ENCODE measurements at places on chromosomes 16 and 17. TPM values are rescaled to one million over a fixed set of nuclear protein-coding genes. Genes with fewer than 3 reads are reported as not detected.

TBC1D3I gene
- total RNA-seq, result 2.8 TPM

ZNF597 gene
- total RNA-seq, result 11.0 TPM

KRTAP17-1 gene
- not detected for total RNA-seq

FOXL1 gene
- 5.9 TPM for total RNA-seq

SLFN12L gene
- 1.4 TPM for total RNA-seq

EFNB3 gene
- total RNA-seq, result 2.0 TPM

PIK3R5 gene
- total RNA-seq, result 14.0 TPM

CSH1 gene
- total RNA-seq, result 0.71 TPM

TMIGD1 gene
- not detected for total RNA-seq

TP53TG3D gene
- 11.5 TPM for total RNA-seq

DNA sequence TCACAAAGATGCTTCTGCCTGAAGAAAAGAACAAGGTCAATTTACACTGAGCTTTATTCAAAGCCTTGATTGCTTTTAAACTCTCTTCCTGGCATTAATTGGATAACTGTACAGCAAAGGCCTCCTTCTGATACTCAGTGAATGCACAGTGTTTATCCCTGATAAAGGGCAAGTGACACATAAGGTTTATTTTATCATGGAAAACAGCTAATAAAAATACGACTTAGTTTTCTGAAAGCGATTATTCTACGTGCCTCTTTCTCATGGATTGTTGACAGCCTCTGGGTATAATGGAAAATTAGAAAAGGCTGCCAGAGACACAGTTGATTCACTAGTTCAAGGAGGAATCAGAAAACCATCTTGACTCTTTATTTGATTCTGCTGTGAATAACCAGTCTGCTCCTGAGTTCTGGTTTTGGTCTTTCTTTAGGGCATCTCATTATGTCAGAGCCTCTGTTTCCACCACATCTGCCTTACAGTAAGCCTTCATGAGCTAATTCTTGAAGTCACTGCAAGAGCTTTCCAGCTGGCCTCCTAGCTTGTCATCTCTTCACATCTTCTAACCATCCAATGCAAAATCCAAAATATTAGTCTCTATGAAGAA, 212.9 kb downstream of the CNTNAP4 start:
- H3K36me3 ChIP-seq, result no peaks in the 10 kb centered on the region
- no peak overlapping the region for H3K27ac ChIP-seq
- H3K4me1 ChIP-seq, result no peaks in the 10 kb centered on the region
- no peaks in the 10 kb centered on the region for H3K27me3 ChIP-seq
- H3K4me3 ChIP-seq, result no peak overlapping the region

DNA sequence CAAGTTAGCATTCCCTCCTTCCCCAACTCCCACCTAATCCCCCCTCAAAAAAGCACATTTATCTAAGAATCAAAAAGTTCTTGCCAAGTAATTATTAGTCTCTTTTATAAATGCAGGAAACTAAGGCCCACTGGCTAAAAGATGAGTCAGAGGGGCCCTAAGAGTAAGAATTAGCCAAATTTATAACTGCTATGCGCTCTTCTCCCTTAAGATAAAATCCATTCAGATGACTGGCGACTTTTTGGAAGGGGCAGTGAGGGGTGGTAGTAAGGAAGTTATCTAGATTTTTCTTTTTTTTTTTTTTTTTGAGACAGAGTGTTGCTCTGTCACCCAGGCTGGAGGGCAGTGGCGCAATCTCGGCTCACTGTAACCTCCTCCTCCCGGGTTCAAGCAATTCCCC, 17.1 kb downstream of the ZNF652 start:
- H3K27me3 ChIP-seq, result no peaks in the 10 kb centered on the region
- no peak overlapping the region for H3K27ac ChIP-seq
- DNase-seq, result no peak
- no peak overlapping the region for H3K4me3 ChIP-seq
- no peaks in the 10 kb centered on the region for H3K36me3 ChIP-seq
- peaks cover 14% of the 10 kb centered on the region for H3K4me1 ChIP-seq

- H3K4me3 ChIP-seq, result no peak overlapping the region
- DNase-seq, result peak; percentile 94
- no peaks in the 10 kb centered on the region for H3K36me3 ChIP-seq
- H3K27ac ChIP-seq, result peak overlapping the region; percentile 80
Measured at GRCh38 chr17:3531266-3532101, 26.1 kb downstream of the TRPV3 start.

DNA sequence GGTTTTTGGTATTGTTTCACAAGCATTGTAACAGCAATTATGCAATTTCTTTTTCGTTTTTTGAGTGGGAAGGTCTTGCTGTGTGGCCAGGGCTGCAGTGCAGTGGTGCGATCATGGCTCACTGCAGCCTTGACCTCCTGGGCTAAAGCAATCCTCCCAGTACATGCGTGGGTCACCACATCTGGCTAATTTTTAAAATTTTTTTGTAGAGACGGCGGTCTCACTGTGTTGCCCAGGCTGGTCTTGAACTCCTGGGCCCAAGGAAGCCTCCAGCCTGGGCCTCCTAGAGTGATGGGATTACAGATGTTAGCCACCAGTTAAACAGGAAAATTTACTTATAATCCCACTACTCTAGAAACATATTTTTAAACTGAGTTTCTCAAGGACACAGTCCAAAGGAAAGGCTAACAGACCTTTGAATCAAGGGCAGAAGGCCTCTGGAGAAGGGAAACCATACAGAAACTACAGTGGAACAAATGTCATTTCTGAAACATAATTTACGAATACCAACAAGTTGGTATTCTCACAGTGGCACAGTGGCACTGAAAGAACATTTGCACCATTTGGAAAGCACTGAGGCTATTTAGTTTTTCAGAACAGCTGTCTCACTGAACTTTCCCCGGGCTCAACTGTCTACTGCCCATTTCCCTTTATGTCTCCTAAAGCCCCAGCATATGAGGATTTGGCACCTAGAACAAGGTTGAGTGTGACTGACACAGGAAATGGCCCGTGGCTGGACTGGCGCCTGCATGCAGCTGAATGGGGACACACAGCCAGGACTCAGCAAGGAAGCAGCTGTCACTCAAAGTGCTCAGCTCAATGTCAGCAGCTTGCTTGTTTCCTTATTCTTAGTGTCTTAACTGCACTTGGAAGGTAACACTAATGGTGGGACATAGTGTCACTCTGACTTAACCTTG, 2.8 kb upstream of the PRKAR1A start:
- no peak overlapping the region for H3K4me3 ChIP-seq
- peak overlapping the region; percentile 99 for H3K27ac ChIP-seq
- DNase-seq, result peak; percentile 45
- no peaks in the 10 kb centered on the region for H3K36me3 ChIP-seq
- no peaks in the 10 kb centered on the region for H3K27me3 ChIP-seq
- H3K4me1 ChIP-seq, result peaks cover 32% of the 10 kb centered on the region

GRCh38 chr16:9225527-9226316, 134.3 kb downstream of the HAPSTR1 start:
- DNase-seq, result no peak
- H3K27ac ChIP-seq, result no peak overlapping the region
- no peak overlapping the region for H3K4me3 ChIP-seq
- no peaks in the 10 kb centered on the region for H3K4me1 ChIP-seq
- no peaks in the 10 kb centered on the region for H3K36me3 ChIP-seq

GRCh38 chr16:73265124-73265837, 217.4 kb upstream of the ZFHX3 start:
- DNase-seq, result no peak
- H3K27me3 ChIP-seq, result no peaks in the 10 kb centered on the region
- H3K4me1 ChIP-seq, result no peaks in the 10 kb centered on the region
- no peaks in the 10 kb centered on the region for H3K36me3 ChIP-seq
- no peak overlapping the region for H3K27ac ChIP-seq
- no peak overlapping the region for H3K4me3 ChIP-seq

GRCh38 chr16:86212706-86213436, 297.5 kb upstream of the FOXF1 start:
- H3K4me3 ChIP-seq, result no peak overlapping the region
- DNase-seq, result no peak
- no peaks in the 10 kb centered on the region for H3K36me3 ChIP-seq
- H3K4me1 ChIP-seq, result peaks cover 4% of the 10 kb centered on the region
- no peak overlapping the region for H3K27ac ChIP-seq

DNA sequence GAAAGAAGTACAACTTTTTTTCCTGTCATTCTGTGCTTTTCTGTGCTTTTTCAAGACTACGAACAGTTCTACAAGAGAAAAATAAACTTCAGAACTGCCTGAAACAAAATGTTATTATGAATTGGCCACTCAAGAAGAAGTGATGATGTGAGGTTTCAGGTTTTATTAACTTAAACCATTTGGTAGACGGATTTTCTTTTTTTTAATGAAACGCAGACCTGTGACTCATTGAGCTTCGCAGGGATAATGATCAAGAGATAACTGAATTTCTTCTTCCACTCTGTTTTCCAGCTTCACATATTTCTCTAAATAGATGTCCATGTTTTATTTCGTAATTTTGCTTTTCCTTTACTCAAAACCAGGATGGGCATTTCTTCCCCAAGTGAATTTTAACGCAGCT, 32.7 kb downstream of the AIPL1 start:
- H3K4me3 ChIP-seq, result no peak overlapping the region
- H3K27ac ChIP-seq, result no peak overlapping the region
- H3K36me3 ChIP-seq, result no peaks in the 10 kb centered on the region
- H3K4me1 ChIP-seq, result no peaks in the 10 kb centered on the region
- H3K27me3 ChIP-seq, result no peaks in the 10 kb centered on the region
- no peak for DNase-seq

DNA sequence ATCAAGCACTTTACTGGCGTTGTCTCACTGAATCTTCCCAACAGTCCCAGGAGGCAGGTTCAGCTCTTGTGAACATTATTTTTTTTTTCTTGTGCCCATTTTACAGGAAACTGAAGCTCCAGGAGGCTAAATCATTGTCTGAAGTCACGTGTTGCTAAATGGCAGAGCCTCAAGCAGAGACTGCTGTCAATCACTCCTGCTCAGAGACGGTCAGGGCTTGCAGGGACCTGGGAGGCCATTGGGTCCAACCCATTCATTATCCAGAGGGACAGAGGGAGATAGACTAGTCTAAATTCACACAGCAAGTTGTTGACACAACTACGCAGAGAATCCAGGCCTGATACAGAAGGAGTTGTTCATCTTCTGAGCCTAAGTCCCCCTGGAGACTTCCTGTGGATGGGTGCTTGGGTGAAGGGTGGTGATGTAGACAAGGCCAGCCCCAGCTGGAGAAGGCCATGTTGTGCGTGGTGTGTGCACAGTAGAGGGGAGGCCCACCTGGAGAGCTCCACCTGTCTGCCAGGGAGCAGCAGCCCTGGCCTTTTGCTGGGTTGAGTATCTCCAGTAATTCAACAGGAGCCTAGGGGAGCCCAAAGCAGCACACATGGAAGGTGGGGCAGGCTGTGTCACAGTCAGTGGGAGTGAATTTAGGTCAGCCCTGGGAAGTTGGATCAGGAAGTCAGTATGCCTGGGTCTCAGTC, 24.3 kb upstream of the C1QL1 start:
- H3K27me3 ChIP-seq, result no peaks in the 10 kb centered on the region
- peaks cover 6% of the 10 kb centered on the region for H3K4me1 ChIP-seq
- no peak for DNase-seq
- no peak overlapping the region for H3K27ac ChIP-seq
- H3K36me3 ChIP-seq, result no peaks in the 10 kb centered on the region

GRCh38 chr17:45117848-45118646, 14.3 kb downstream of the PLCD3 start:
- H3K36me3 ChIP-seq, result no peaks in the 10 kb centered on the region
- H3K4me3 ChIP-seq, result no peak overlapping the region
- no peak overlapping the region for H3K27ac ChIP-seq
- H3K27me3 ChIP-seq, result no peaks in the 10 kb centered on the region
- DNase-seq, result no peak

DNA sequence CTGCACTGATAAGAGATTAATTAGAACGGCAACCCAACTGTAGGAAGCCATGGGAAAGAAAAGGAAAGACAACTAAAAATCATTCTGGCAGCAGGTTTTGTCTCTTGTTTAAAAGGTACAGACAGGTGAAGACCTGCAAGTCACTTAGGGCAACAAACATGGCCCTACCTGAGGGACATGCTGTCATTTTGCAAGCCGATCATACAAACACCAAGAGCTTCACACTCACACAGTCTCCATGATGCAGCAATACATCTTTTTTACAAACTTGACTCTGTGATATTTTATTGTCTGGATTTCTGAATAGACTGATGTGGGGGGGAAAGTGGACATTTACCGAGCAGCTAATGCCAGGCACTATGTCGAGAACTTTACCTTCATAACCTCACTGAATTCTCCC, 101.8 kb downstream of the PARN start:
- peaks cover 7% of the 10 kb centered on the region for H3K4me1 ChIP-seq
- H3K4me3 ChIP-seq, result no peak overlapping the region
- H3K27ac ChIP-seq, result no peak overlapping the region
- DNase-seq, result no peak

DNA sequence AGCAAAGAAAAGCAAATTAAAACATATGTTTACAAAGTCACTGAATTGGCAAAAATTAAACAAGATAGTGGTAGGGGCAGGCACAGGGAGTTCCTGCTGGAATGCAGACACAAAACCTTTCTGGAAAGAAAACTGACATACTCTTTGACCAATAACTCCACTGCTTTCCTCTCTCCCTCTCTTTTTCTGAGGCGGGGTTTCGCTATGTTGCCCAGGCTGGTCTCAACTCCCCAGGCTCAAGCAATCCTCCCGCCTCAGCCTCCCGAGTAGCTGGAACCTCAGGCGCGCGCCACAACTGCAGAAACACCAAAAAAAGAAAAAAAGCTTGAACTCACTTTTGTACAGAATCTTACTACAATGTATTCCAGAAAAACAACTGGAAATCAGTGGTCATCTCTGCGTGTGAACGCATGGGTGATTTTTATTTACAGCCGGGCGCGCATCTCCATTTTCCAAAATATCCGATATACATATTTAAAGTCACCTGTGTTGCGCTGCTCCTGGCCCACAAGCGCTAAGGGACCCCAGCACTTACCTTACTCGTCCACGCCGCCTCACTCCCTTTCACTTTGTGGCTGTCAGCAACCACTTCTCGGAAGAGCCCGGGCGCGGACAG, 480 bp downstream of the TXNL4B start:
- DNase-seq, result peak; percentile 58
- H3K36me3 ChIP-seq, result no peaks in the 10 kb centered on the region
- peak overlapping the region; percentile 91 for H3K27ac ChIP-seq
- no peaks in the 10 kb centered on the region for H3K27me3 ChIP-seq

GRCh38 chr16:82033006-82033405, 2.0 kb upstream of the HSD17B2 start:
- no peak overlapping the region for H3K4me3 ChIP-seq
- no peaks in the 10 kb centered on the region for H3K27me3 ChIP-seq
- H3K36me3 ChIP-seq, result no peaks in the 10 kb centered on the region
- DNase-seq, result no peak
- no peak overlapping the region for H3K27ac ChIP-seq

All from testis (tissue), 5 donors.